ENCODE measurements at places on chromosomes 6 and 20.

GRCh38 chr6:75201901-75202672 lies 3.8 kb downstream of the COL12A1 start:
- no peak for DNase-seq

- DNase-seq, result peak; percentile 39
Measured at GRCh38 chr6:20207088-20207418, 5.2 kb downstream of the MBOAT1 start.

- no peak for DNase-seq
Measured at GRCh38 chr6:143726015-143726647, 48.4 kb downstream of the PHACTR2 start.

- DNase-seq, result no peak
Measured at GRCh38 chr6:23601811-23602345, 524.1 kb upstream of the NRSN1 start.

DNA sequence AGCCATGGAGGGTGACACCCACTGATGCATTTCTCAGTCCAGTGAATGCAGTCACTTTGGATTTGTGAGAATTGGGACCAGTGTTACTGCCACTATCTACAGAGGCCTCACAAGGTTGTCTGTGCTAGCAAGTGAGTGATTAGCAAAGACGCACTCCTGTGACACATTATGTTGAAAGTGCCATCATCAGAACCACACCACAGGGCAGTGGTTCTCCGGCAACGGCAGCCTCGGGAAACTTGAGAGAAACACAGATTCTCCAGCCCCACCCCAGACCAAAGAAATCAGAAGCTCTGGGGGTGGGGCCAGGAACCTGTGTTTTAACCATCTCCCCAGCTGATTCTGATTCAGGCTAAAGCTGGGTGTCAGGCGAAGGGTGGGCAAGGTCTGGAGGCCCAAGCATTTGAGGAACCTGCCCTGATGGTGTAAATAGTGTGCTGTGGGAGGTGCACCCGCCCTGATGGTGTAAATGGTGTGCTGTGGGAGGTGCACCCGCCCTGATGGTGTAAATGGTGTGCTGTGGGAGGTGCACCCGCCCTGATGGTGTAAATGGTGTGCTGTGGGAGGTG lies 39.9 kb downstream of the TMEM242 start:
- no peak for DNase-seq

DNA sequence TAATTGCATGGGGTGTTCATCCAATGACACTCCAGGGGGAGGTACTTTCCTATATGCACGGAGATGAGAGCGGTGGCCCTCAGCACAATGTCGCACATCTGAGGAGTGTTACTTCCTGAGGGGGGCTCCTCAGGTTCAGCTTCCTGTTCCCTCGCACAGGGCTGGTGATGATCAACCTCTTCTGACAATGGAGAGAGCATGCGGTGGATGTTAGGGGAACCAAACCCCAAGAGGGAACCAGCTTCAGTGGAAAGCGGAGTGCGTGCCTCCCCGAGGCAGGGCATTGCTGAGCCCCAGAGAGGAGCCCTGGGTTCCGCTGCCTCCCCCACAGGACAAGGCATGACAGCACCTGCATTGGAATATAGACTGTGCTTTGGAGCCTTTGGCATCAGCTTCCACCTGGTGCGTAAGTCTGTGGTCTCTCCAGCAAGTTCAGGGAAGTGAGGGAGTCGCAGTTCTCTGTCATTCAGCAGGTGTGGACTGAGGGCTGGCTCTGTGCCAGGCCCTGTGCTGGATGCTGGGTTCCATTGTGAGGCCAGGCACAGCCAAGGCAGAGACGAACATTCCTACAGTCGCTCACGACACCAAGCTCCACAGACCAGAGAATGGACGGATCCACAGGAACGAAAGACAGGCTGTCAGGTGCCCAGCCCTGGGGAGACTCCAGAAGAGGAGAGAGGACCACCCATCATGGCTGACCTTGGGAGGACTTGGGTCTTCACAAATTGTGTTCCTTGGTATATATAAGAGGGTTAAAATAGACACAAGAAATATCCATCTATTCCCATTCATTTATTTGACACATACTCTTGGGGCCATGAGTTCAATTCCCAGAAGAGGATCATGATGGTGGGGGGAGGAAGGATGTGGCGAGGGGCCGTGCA lies 3.9 kb upstream of the ZNF831 start:
- no peak for DNase-seq

DNA sequence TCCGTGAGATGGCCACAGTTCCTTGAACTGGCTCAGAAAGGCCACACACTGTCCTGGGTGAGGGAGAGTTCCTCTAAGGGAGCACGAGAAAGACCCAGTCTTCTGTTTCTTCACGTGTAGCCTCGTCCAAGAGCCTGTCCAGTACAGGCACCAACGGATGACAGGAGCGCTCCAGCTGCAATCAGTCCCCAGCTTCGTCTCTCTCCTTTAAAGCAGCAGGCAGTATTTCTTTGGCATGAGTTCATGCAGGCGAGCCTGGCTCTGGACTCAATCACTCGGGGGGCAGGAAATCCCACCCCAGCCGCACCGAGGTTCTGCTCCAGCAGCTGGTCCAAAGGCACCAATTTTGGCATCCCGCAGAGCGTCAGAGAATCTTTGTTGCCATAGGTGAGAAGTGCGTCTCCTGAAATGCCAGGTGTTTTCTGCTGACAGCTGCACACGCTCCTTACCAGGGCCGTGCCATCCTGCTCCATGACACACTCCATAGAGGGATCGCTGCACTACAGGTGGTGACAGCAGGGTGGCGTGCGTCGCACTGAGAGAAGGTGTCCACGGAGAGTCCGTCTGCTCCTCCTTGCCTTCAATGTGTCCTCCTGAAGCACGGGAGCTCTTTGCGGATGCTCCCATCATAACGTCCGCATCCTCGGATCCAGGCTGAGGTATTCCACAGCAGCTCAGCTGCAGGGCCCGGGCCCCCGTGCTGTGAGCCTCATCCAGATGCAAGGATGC lies 59.6 kb upstream of the AFDN start:
- DNase-seq, result no peak

- no peak for DNase-seq
Measured at GRCh38 chr6:104829183-104829958, 30.3 kb downstream of the HACE1 start.

DNA sequence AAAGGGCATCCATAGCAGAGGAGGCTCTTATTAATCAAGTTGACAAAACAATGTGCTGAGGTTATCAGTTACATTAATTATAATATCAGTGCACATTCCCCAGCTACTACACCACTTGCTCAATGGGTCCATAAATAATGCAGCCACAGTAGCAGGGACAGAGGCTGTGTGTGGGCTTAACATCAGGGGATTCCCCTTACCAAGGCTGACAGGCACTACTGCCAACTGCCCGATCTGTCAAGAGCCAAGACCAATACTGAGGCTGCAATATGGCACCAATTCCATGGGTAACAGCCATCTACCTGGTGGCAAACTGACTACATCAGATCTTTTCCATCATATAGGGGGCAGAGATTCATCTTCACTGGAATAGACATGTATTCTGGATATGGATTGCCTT lies 22.0 kb downstream of the CD164 start:
- DNase-seq, result no peak

DNA sequence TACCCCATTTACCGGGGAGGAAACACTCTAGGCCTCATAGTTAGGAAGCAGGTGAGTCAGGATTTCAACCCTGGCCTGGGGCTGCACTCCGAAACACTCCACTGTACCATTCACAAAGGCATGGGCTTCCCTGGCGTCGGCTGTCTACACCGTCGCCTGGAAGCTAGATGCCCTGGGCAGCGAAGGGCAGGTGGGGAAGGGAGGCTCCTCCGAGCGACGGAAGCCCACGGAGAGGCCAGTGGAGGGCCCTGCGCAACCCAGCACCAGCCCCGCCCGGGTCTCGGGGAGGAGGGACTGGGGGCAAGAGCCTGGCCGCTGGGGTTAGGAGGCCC lies 16.1 kb downstream of the SDCBP2 start:
- no peak for DNase-seq

DNA sequence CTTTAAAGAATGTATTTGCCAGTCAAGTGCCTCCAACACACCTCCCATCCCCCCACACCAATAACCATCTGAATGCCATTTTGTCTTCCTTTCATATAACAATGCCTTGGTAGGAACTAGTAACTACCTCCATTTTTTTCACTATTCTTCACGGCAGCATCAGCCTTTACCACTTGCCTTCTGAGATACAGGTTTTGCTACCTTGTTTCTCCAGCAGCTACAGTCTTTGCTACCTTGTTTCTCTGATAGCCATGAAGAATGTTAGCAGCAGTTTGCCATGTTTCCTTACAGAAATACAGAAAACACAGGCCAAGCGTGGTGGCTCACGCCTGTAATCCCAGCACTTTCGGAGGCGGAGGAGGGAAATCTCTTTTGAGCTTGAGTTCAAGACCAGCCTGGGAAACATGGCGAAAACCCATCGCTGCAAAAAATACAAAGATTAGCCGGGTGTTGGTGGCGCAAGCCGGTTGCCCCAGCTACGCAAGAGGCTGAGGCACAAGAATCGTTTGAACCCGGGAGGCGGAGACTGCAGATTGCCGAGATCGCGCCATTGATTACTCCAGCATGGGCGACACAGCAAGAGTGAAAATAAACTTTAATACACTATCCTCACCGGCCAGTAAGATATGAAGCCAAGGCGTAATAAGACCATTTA lies 100.9 kb downstream of the HFE start:
- peak; percentile 65 for DNase-seq

DNA sequence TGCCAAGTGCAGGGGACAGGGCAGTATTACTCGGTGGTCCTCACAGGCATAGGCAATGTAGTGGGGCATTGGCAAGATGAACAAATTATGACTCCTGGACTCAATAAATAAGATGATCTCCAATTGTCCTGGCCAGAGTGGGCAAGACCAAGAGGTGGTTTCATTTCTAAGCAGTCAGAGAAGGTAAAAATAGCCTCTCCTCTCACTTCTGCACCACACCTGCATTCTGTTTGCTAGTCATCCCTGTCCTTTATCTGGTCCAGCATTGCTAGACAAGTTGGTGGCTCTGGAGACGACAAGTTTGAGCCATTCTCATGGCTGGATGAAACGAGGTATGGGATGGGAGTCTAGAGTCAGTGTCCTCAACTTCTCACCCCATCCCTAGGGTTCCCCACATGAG lies 83.0 kb downstream of the BANF2 start:
- DNase-seq, result no peak

- no peak for DNase-seq
Measured at GRCh38 chr20:58268936-58269619, 40.4 kb upstream of the RAB22A start.

- no peak for DNase-seq
Measured at GRCh38 chr6:84220809-84221409, 6.5 kb downstream of the CEP162 start.

- no peak for DNase-seq
Measured at GRCh38 chr6:34132486-34133185, 13.3 kb downstream of the GRM4 start.

DNA sequence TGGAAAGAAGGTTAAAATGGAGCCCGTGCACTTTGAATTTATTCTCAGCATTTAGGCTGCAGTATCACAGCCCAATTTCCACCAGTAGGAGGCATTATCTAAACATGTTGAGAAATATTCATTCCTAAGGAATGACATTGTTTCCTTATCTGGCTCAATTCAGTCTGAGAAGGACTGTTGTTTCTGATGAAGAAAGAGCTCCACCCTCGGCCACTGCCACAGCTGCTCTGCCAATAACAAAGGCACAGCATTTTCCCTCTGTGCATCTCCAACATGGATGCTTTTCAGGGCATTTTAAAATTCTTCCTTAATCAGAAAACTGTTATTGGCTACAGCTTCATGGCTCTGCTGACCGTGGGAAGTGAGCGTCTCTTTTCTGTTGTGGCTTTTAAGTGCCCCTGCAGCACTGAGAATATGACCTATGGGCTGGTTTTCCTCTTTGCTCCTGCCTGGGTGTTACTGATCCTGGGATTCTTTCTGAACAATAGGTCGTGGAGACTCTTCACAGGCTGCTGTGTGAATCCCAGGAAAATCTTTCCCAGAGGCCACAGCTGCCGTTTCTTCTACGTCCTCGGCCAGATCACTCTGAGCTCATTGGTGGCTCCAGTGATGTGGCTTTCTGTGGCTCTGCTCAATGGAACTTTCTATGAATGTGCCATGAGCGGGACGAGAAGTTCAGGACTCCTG lies at the start of gene CALHM5:
TSS of gene CALHM5 (plus strand) at position 216 of the 687 bp plus-strand sequence. CDS start at position 274, 58 bp downstream.
- no peak for DNase-seq

- DNase-seq, result no peak
Measured at GRCh38 chr20:19492687-19493336, 265.2 kb upstream of the RIN2 start.

DNA sequence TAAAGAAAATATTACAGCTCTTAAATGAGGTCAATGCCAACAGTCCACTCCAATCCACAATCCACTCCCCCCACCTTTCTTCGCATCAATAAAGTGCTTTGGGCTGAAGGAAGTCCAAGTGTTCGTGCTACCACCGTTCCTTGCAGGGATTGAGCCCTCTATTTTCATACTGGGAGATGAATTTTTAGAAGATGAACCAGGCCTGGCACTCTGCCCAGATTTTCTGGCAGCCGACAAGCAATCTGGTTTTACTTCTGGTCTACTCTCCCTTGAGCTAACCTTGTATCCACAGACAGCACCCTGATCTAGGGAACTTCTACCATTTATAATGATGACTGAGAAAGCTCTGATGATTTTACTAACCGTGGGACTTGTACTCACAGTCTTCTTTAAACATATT lies 72.3 kb downstream of the BTBD9 start:
- no peak for DNase-seq

GRCh38 chr6:138597336-138597735 lies 98.0 kb upstream of the NHSL1 start:
- DNase-seq, result no peak

Data from GF-D8 (cell line).